Cerebellum (tissue), 4 donors: ENCODE measurements at places on chromosomes 1 and 21.
A peak's percentile ranks its signal among the peaks of the same experiment; 100 is the strongest.

GRCh38 chr1:55120538-55120937, 81.2 kb downstream of the PCSK9 start:
- DNase-seq: no peak

DNA sequence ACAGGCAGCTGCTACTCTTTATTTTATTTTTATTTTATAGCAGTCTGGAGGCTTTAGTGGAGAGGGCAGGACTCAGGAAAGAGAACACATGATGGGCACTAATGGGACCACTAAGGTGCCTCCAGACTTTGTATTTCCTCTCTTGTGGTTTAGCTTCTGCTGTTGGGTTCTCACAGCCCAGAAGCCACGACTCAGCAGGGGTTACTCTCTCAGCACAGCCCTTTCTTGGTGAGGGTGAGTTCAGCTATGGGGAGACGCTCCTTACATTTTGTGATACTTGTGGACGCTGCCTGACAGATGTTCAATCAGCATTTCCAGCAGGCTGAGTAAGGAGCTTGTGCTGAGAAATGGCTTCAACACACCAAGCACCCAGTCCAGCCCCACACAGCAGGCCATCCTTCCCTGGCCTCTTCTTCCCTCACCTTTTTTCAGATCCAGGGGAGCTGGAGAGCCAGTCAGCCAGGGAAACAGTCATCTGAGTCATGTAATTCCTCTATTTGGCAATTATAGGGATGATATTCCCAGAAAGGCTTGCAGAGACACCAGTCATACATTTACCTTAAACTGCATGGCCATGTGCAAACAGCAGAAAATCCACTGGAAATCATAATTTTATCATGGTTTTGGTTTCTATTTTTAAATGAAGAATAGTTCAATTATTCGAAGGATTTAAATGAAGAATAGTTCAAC, 53.2 kb upstream of the RAB3GAP2 start:
- no peak for DNase-seq

DNA sequence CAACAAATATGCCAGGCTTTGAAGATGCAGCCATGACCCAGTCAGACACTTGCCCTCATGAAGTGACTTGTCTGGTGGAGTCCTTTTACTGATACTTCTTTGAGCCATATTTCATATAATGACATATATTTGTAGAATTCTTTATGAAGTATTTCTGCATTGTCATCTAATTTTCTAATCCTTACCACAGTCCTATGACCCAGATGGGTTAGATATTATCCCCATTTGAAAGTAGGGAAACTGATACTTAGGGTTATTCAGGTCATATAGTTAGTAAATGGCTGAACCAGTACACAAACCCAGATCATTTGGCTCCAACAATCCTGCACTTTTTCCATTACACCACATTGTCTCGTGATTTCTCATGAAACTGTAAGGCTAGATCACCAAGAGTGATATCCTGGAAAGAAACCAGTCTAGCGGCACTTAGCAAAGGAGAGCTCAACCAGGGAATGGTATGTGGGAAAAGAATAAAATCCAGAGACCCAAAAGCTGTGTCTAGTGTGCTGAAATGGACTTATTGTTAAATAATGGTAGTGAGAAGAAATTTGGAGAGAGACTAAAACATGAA, 49.6 kb downstream of the ZFYVE9 start:
- DNase-seq: no peak

GRCh38 chr1:180261030-180261429, 31.0 kb downstream of the LHX4 start:
- DNase-seq: no peak

DNA sequence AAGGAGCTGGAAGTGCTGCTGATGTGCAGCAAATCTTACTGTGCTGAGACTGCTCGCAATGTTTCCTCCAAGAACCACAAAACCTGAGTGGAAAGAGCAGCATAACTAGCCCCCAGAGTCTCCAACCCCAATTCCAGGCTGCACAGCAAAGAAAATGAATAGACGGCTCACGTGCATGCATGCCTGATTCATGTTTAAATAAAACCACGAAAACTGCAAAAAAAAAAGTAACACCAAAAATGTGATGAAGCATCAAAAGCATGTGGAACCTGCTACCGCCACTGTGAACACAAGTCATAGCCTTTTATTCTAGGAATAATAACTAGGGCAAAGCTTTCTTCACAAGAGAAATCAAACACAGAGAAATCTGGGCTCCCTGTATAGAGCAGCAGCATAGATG, 9.6 kb upstream of the TRNP1 start:
- no peak for DNase-seq

DNA sequence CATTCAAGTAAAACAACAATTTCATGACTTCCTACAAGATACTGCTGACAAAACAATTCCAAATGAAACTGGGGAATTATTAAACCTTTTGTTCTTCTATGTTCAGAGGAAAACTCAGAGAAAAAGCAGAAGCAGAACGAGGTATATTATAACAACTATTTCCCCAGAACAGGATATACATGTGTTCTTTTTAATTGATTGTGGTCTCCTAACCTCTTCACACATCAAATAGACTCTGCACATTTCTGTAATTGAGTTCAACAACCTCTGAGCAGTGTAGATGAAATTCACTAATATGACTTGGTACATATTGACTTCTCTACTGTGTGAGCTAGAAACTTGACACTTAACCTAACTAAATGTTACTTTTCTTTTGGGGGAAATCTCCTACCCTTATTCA, 584.2 kb downstream of the NEGR1 start:
- no peak for DNase-seq

GRCh38 chr1:15949453-15950245, 26.3 kb downstream of the ZBTB17 start:
- peak; percentile 45 for DNase-seq

DNA sequence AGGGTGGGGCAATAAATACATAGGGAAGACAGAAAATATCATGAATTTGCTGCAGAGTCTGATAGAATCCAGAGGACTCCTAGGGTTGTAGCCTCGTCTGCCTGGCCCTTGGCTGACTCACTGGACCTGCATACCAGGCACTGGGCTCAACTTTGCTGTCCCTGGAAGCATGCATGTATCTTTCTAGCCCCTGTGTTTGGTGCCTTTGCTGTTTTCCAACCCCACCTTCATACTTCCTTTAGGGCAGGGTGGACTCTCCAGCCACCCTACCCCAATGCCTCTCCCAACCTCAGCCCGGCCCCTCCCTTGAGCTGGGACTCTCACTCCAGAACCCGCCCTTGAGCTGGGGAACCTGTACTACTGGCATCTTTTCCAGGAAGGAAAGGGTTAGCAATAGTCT, 1.2 kb downstream of the RAB25 start:
- DNase-seq: no peak

DNA sequence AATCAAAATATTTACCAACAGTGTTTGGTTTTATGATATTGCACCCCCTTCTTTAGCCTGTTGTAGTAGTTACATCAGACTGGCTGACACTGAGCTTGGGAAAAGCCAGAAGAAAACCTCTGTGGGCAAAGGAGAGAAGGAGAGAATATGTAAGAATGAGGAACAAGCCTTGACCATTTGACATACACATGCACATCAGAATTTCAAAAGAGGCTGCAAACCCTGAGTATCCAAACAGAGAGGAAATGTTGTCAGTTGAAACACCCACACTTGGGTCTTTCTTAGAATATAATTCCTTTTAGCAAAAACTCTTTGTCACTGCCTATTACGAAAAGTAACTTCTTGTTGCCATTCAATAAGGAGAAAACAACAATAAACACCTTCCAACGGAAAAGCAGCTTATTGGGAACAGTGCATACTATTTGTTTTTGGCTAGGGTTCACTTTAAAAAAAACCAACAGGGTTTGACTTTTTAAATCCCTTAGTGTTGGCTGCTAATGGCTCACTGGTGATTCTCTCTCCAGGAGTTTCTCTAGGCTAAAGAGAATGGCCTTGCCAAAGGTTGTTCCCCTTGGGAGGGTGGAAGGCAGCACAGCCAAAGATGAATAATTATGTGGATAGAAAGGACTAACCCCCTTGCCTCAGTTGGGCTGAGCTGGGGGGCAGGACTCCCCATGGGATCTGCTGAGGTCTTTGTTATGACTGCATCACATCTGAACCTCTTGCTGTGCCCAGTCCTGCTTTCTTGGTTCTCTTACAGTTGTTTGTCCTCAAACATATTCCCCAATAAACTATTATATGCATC, 48.9 kb downstream of the GORAB start:
- DNase-seq: no peak

DNA sequence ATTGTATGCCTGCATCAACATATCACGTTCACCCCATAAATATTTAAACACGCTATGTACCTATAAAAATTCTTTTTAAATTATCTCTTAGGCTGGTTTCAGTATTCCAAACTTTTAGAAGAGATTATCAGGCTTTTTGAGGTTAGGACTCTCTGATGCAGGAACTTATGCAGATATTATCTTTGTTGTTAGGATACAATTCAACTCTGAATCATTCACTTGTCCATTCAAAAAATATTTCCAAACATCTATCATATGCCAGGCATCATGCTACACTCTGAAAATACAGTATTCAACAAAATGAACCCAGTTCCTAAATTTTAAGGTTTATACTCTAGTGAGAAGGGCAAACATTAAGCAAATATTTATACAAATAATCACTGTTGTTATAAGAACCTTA, 40.5 kb downstream of the ASH1L start:
- no peak for DNase-seq
